ENCODE measurements at places on chromosomes 2 and 18.

- DNase-seq, result no peak
Measured at GRCh38 chr2:236265675-236266074, 1.5 kb upstream of the ASB18 start.

DNA sequence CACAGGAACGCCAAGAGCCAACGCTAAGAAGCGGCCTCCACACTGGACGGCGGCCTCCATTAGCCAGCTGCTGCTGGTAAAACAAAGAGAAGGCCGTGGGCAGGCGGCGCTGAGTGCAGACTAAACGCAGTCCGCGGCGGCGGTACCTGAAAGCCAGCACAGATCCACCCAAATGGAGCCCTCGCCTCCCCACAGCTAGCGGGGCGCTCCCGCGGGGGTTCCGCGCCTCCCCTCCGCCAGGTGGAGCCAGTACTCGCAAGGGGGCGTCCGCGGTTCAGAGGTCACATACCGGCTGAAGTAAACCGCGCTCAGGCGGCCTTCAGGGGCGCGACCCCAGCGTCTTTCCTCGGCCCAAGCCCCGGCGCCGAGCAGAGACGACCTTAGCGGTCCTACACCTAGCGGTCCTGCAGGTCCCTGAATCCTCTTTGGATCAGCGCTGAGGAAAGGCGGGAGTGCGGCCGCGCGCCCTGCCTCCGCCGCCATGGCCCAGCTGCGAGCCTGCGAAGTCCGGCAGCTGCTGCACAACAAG, 293.1 kb upstream of the ERBB4 start:
- no peak for DNase-seq

DNA sequence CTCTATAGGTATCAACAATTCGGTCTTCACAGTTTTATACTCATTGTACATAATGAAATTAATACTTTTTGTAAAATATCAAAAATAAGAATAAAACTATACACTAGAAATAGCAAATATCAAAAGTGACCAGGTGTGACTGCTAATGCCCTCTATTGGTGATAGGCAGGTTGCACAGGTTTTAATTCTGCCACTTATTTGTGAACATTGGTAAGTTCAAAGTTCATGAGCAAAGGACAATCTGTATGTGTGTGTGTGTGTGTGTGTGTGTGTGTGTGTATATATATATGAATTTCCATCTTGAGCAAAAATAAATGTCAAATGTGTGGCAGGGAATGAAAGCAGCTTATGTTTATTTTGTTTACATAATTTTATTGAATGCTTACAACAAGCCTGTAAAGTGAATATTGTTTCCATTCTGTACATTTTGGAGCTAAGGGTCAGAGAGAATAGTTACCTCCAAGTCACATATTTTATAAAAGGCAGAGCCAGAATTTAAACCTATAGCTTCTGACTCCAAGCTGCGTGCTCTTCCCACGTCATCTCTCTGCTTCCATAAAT, 537.4 kb downstream of the CPS1 start:
- DNase-seq, result no peak

- no peak for DNase-seq
Measured at GRCh38 chr18:31380912-31381311, 4.3 kb downstream of the DSG4 start.

- no peak for DNase-seq
Measured at GRCh38 chr2:239459056-239459455, 58.2 kb upstream of the HDAC4 start.

GRCh38 chr2:222844323-222844722, 16.5 kb upstream of the ACSL3 start:
- no peak for DNase-seq

DNA sequence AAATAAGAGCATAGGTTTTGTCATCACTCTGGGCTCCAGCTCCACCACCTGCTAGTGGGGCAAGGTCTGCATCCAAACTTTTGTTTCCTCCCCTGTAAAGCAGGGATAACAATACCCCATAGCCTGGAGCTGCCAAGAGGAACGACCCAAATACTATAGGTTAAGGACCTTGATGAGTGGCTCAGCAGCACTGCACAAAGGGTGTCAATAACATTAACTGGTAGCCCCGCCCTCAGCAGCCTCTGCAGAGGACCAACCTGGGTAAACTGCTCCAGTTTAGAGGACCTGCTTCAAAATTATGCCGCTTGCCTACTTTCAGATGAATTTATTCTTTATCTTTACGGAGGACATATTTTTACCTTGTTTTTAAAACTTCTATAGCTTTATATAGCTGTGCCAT, 65.8 kb upstream of the RIOK3 start:
- DNase-seq, result no peak

DNA sequence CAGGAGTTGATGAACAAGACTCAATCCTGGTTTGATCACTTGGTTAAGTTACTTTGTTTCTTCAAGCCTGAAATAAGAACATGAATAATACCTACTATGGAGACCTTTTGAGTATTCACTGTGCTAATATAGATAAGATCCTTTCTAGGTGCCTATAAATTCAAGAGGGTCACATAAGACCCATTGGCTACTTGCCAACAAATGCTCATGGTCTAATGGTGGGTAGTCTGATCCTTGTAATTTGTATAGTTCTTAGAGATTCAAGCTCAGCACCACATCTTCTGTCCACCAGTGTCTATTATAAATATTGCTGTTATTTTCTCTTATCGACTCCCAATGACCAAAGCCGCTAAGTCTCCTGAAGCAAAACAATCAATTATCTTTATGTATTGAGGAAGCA, 27.4 kb upstream of the ACSL3 start:
- DNase-seq, result no peak

DNA sequence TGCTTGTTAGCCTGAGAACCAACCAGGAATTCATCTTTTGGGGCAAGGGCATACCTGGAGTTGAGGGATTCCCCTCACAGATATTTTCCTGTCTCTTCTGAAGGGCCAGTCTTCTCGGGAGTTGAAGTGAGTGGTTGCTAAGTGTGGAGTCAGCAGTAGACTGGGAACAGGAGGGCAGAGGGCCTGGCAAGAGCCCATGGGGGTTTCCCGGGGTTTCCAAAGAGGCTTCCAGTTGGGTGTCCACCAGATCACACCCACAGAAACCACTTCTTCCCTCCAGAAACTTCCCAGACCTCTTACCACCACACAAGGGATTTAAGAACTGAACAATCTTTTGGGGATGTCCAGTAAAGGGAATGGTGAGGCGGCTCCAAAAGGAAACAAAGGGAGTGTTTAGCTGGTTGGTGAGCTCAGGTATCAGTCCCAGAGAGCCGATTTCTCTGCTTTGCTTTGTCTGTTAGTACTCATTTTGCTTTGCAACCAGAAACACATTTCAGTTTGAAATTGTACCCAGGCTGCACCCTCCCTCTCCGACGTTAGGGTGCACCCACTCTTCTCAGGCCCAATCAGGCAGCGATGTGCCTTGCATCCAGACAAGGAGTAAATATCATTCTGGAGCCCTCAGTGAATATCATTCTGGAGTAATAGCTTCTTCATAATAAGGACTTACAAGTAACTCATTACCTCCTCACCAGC, 47.5 kb upstream of the SPATS2L start:
- DNase-seq, result no peak

GRCh38 chr2:58756336-58756735, 515.2 kb upstream of the FANCL start:
- no peak for DNase-seq

DNA sequence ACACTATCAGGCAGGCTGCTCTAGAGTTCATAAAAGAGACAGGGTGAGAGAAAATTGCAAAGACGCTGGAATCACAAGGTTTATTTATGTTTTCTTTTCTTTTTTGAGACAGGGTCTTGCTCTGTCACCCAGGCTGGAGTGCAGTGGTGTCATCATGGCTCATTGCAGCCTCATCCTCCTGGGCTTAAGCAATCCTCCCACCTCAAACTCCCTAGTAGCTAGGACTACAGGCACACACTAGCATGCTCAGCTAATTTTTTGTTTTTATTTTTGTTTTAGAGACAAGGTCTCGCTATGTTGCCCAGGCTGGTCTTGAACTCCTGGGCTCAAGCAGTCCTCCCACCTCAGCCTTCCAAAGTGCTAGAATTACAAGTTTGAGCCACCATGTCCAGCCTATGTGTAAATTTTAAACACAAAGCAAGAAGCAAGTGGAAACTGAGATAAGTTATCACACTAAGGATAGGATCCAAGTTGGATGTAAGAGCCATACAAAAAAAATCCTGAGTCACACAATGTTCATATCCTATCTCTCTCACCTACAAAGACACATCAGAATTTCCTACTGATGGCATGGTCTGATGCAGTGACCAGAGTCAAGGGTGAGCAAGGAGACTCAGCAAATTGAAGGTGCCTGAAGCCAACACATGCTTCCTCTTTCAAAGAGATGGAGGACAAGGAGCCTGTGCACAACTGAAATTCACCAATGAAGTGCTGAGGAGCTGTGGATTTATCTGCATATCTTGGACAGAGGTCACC, 31.4 kb downstream of the MYL12B start:
- DNase-seq, result no peak

- DNase-seq, result no peak
Measured at GRCh38 chr18:2087877-2088673, 483.2 kb downstream of the METTL4 start.

DNA sequence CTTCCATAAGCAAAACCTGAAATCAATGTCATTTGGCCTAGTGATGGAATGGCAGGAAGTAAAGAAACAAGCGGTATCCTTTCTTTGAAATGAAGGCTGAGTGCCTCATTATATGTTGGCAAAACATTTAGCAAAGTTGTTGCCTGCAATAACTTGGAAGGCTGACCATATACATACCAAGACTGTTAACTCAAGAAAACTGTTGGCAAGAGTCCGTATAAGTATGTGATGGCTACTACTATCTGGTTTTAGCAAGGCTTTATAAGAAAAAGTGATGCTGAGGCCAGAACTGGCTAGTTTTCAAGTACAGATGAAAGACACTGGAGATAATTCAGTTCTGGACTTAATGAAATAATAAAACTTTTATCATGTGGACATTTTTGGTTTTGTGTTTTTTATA, 356.2 kb downstream of the ZNF521 start:
- no peak for DNase-seq

- DNase-seq, result no peak
Measured at GRCh38 chr2:216318521-216318874, 53.8 kb downstream of the MARCHF4 start.

DNA sequence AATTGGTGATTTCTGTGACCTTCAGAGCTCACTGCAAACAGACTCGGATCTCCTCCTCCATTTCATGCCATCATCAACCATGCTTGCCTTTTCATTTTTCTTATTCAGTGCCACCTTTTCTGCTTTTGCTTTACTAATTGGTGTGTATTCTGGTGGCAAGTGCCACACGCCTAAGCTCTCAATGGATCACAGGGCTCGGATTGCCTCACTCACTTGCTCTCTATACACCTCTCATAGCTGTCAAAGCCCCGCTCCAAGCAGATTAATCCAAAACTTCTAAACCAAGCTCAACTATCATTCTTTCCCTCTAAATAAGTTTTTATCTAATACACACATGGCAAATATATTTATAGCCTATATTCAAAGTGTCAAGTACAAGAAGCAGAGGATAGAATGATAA, 86.4 kb downstream of the PLEKHM3 start:
- DNase-seq, result no peak

DNA sequence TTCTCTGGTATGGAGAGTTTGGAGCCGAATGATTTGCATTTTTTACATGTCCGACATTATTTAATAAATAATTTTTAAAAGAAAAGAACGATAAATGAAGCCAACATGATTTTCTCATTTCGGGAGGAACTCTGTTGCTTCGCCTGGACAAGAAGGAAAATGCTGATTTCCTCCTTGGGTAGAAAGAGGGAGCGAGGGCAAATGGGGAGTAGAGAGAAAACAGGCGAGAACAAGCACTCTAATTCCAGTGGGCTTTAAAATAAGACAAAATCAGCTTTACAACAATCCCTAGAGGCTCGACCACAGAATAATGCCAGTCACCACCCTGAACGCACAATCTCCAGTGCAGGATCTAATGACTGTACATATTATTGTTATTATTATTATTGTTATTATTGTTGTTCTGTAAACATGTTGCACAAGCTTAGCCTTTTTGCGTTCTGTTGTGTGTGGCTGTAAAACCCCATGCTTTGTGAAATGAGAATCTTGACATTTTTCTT, 3.7 kb downstream of the DLX1 start:
- no peak for DNase-seq

DNA sequence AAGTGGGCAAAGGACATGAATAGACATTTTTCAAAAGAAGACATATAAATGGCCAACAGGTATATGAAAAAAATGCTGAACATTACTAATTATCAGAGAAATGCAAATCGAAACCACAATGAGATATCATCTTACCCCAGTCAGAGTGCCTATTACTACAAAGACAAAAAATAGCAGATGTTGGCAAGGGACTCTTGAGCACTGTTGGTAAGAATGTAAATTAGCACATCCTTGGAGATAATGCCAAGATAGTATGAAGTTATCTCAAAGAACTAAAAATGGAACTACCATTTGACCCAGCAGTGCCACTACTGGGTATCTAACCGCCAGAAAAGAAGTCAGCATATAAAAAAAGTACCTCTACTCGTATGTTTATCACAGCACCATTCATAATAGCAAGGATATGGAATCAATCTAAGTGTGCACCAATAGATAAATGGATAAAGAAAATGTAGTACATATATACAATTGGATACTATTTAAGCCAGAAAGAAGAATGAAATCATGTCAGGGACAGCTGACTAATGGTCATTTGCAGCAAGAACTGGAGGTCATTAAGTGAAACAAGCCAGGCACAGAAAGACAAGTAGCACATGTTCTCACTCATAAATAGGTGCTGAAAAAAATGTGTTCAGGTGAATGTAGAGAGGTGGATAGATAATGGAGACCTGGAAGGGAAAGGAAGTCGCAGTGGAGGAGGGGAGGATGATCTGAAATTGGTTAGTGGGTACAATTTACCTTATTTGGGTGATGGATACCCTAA, 141.7 kb upstream of the B3GNT2 start:
- DNase-seq, result no peak

GRCh38 chr2:196592911-196593881, 46.3 kb upstream of the CCDC150 start:
- DNase-seq, result no peak

Measured in activated naive CD8-positive, alpha-beta T cell treated with anti-CD3 and anti-CD28 coated beads, Interleukin-2, amount 50 U/mL, for 16 hours (primary cell).